ENCODE measurements at places on chromosomes 13 and 19. TPM values are rescaled to one million over a fixed set of nuclear protein-coding genes. Genes with fewer than 3 reads are reported as not detected.

The SSC5D gene
- total RNA-seq = 0.25 TPM

The POGLUT2 gene
- 7.9 TPM for total RNA-seq

The RBM26 gene
- 48.2 TPM for total RNA-seq

The ZNF699 gene
- 13.0 TPM for total RNA-seq

The FFAR2 gene
- total RNA-seq = not detected

The ZNF507 gene
- total RNA-seq = 26.8 TPM

The PLEKHG2 gene
- total RNA-seq = 20.2 TPM

The PTPRS gene
- total RNA-seq = 183 TPM

The LRG1 gene
- 0.25 TPM for total RNA-seq

The MUC16 gene
- total RNA-seq = not detected

The SLC25A41 gene
- 0.98 TPM for total RNA-seq

The GNG7 gene
- total RNA-seq = 7.4 TPM

The ZNF506 gene
- total RNA-seq = 45.7 TPM

The PSPN gene
- 3.0 TPM for total RNA-seq

The PSG2 gene
- not detected for total RNA-seq

The C19orf25 gene
- total RNA-seq = 13.5 TPM

The PDS5B gene
- total RNA-seq = 96.9 TPM

The AMH gene
- total RNA-seq = 0.74 TPM

The DNAAF3 gene
- total RNA-seq = 0.49 TPM

The C19orf73 gene
- total RNA-seq = 0.25 TPM
